ENCODE measurements at places on chromosomes 4 and X.

DNA sequence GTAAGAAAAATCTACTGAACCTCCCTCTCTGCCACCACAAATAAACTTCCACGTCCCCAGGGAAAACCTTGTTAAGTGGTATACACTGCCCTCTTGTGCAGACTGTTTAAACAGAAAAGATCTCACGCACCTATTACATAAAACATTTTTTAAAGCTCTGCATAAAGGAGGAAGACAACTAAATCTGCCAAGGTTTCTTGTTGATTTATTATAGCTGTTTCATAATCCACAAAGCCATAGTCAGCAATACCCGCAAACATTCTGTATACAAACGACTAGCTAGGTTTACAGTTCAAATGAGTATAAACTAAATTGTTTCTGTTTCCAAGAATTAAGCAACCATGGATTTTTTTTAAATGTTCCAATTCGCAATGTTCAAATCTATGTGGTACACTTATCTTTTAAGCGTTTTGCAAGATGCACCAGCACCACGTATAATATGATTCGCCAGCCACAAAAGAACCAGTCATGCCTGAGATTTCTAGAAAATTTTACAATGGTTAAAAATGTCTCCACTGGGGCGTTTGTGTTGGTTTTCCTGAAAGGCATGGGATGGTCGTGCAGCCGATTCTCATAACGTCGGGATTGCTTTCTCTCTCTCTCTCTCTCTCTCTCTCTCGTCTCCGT, 164.6 kb downstream of the PRKX start:
- no peak for DNase-seq

- DNase-seq = no peak
These were observed 12.9 kb downstream of the GK start for GRCh38 chrX:30666094-30666493.

DNA sequence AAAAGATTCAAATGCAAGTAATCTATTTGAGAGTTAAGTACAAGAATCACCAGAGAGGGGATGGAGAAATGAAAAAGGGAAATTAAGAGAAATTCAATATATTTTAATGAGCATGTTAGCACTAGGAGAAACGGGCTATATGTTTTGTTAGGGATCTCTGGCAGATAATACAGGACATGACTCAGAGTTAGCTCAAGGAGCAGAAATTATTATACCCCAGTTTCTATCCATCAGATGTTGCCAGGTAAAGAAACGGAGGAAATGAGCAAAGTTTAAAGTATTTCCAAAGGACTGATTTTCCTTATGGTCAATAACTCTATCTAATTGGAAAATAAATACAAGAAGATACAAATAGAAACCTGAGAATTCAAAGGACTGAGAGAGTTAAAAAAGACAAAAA, 867.6 kb downstream of the TRAM1L1 start:
- DNase-seq = no peak

- no peak for DNase-seq
These were observed 42.0 kb downstream of the TMEM150C start for GRCh38 chr4:82519776-82520175.

DNA sequence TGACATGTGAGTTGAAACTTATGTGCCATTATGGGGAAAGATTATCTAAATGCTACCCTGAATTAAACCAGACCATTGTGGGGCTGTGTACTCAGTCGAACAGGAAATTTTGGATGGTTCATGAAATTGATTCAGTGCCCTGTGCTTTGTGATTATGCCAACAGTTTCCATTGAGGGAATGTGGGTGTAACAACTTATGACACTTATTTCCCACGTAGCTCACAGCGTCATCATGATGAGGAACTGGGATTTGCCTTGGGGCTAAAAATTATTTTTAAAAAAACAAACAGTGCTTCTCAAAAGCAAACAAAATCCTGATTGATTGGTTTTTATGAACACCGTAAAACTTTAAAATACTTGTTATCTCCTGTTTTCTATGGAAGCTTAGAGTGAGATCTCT, 8.3 kb upstream of the CLTRN start:
- no peak for DNase-seq

GRCh38 chrX:77814210-77814609, 28.2 kb upstream of the ATRX start:
- DNase-seq = no peak

All from activated CD4-positive, alpha-beta T cell treated with anti-CD3 and anti-CD28 coated beads, Interleukin-2, amount 50 U/mL, for 1 hour (primary cell).